ENCODE measurements at places on chromosomes 6 and 20.

DNA sequence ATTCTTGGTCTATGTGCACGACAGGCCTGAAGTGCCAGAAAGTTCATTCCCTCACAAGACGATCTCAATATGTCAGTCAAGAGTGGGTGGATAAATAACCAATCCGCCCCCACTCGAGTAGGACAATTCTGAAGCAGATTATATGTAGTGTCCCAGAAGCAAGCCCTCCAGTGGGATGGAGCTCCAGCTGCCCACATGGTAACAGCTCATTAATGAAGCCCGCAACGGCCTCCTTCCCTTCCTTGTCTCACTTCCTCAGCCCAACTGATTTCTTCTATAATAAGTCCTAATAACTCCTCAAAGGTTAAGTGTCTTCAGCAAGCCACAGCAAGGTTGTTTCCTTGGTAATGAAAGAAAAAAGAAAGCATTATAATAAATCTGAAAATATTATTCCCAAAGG is 82.1 kb upstream of the F13A1 start:
- DNase-seq: no peak

- DNase-seq: no peak
Observed at GRCh38 chr6:54093326-54093948, 17.8 kb upstream of the MLIP start.

DNA sequence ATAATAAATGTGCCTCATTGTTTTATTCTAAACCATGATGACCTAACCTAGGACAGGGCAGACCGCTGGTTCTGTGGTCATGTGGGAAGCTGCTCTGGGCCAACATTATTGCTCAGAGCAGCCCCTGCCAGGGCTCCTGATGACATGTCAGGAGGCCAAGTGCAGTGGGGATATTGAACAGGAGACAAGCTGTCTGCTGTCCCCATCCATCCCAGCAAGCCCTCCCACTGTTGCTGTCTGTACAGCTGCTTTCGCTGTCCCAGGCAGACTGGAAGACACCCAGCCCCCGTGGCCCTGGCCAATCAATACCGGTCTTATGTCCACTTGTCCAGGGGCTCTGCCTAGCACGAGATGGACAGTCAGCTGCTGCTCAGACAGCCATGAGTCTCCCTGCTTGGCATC is 43.2 kb upstream of the FNDC1 start:
- no peak for DNase-seq

DNA sequence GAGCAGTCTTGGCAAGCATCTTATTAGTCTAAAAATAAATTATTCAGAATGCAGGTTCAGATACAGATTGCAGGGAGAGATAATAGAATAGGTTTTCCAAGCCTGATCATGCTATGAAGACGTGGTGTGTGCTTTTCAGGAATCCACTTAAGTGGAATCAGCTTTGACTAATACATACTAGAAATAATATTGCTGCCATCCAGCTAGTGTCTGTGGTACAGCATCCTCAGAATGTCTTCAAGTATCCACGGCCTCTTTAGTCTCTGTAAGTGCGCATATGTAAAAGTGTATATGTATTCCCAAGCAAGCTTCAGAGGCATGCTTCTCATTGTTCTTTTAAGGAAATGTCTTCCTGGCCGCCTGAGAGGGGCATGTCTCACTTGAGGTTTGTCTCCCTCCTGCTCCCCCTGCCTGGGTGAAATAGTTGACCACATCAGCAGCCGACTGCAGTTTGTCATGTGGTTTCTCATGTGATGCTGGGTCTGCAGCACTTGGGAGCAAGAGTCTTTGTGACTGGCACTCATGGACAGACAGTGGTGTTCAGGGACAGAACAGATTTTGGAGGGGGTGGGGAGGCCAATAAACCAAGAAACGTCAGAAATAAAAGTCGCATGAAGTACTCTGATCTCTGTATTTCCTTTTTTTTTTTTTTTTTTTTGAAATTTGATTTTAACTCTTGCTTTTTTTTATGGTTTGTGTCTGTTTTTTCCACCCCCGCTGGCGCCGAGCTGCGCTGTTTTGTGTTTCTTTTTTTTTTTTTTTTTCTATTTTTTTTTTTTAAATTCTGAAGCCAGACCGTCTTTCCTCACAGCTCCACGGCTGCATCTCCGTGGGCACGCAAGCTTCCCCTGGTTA is 150.8 kb downstream of the PRL start:
- no peak for DNase-seq

DNA sequence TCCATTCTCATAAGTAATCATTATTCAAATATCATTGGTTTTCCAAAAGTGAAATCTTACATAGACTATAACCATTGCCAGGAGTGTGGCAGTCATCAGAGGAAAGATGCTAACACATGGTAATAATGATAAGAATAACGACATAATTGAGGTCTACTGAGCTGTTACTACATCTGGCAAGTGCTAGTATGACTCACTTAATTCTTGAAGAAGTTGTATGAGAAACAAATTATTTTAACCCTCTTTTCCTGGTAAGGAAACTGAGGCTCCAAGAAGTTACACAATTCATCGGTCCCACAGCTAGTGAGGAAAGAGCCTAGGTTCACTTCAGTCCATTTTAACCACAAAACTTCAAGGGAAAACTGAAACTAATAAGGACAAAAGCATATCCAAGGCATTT is 335.6 kb upstream of the BTBD3 start:
- no peak for DNase-seq

GRCh38 chr6:186340-186965 is 105.8 kb upstream of the DUSP22 start:
- DNase-seq: no peak

- no peak for DNase-seq
Observed at GRCh38 chr6:161301338-161301737, 27.5 kb upstream of the AGPAT4 start.

GRCh38 chr6:166955121-166955864 is 1.1 kb downstream of the RNASET2 start:
- peak; percentile 29 for DNase-seq

DNA sequence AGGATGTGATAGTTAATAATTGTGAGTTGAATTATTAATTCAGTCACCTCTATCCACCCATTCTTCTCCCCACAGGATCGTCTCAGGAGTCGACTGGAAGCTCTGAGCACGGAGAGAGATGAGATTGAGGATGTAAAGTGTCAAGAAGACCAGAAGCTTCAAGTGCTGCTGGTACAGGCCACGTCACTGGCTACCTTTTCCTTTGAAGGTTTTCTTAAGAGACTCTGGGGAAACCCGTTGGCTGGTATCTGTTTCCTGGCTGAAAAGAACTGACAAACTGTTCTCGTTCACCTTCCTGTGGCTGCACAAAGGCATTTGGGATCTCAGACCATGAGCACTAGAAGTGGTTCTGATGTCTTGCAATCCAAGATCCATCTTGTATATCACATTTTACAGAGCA is 3.8 kb downstream of the TRIM15 start:
- DNase-seq: no peak

Measured in effector memory CD8-positive, alpha-beta T cell (primary cell).